Lower leg skin (tissue), 4 donors: ENCODE measurements at places on chromosomes 11 and 22. TPM values are rescaled to one million over a fixed set of nuclear protein-coding genes. Genes with fewer than 3 reads are reported as not detected.

The SYT7 gene
- total RNA-seq: 7.5 TPM

The CNTN5 gene
- total RNA-seq: not detected

The YPEL1 gene
- 1.9 TPM for total RNA-seq

The FAT3 gene
- 0.27 TPM for total RNA-seq

The ETS1 gene
- total RNA-seq: 23.0 TPM

The FGF19 gene
- not detected for total RNA-seq

The TMEM138 gene
- total RNA-seq: 18.2 TPM
